ENCODE measurements at places on chromosomes 3 and 15.

DNA sequence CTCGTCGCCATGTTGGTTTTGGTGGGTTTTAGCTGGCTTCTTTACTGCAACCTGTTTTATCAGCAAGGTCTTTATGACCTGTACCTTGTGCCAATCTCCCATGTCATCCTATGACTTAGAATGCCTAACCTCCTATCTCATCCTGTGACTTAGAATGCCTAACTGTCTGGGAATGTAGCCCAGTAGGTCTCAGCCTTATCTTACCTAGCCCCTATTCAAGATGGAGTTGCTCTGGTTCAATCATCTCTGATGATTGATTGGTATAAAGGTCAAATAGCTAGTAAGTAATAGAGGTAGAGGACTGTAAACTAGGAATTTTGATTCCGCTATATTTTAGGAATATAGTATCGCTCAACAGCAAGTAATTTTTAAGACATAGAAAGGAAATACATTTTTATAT lies 1.3 kb upstream of the ACKR2 start:
- no peak for DNase-seq

GRCh38 chr15:25446076-25446475 lies 7.3 kb upstream of the UBE3A start:
- no peak for DNase-seq

DNA sequence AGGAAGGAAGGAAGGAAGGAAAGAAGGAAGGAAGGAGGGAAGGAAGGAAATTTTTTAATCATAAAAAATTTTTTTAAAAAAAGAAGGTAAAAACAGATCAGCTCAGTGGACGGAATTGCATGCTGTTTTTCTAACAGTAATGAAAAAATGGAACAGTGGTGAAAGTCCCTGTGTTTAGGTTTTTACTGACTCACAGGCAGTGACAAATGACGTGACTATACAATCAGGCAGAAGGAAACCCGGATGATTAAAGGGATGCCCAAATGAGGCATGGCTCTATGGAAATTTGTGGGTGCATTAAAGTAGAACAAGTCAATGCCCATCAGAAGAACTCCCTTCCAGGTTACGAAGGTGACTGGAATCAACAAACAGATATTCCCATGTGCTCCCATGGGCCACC lies 135.0 kb downstream of the IMPG2 start:
- DNase-seq, result no peak

GRCh38 chr3:192804502-192804901 lies 77.2 kb upstream of the FGF12 start:
- no peak for DNase-seq

DNA sequence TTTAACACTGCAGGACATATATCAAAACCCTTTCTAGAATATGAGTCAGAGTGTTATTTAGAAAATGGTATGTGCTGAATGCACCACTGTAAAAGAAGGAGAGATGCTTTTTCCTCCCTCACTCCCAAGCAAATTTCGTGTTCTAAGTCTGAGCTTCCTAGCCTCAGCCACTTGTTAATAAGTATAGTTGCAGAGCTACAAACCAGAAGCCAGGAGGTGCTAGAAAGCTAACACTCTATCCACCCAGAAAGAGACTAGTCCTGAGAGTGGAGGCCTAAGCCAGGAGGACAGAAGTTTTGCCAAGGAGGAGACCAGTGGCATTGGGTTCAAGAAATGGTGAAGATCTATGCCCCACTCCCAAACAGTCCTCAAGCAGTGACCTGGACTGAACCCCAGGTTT lies 40.5 kb upstream of the GYG1 start:
- DNase-seq, result peak; percentile 15
